ENCODE measurements at places on chromosomes 3 and 15.

DNA sequence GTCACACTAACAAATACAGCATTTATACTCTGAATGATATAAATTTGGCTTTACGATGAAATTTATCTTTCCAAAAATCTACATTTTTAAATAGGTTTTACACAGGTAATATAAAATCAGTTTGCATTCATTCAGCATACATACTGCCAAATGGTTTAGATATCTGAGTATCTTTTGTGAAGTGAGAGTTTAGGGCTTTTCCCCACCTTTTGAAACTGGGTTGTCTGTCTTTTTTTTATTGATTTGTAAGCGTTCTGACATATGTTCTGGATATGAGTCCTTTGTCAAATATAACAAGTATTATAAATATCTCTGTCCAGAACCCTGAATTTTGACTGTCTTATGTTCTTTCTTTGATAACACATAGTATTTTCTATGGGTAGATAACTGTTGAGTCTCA is 42.4 kb downstream of the GABPB1 start:
- no peak for DNase-seq

DNA sequence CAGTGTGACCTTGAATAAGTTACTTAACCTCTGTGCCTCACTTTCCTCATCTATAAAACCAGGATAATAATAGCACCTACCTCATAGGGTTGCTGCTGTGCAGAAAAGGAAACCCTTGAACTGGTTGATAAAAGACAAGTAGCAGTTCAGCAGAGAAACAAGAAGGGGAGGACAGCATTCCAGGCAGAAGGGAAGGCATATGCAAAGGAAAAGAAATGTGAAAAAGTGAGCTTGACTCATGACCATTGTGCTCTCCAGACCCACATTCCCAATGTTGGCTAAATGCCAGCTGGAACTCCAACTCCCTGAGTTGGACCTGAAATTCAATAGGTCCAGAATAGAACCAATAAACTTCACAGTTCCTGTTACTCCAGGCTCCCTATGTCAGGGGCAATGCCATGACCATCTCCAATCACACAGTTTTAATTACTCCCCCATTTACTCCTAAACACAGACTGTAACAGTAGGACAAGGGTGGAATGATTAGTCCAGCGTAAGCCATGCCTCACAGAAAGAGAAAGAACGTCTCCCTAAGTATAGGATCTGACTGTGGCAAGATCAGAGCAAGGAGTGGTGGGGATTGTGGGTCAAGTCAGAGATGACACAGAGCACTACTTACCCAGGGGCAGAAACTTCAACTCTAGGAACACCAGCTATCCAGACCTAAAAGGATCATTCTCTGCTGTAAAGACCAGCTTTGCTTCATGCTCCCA is 26.9 kb downstream of the PRKAR2A start:
- no peak for DNase-seq

DNA sequence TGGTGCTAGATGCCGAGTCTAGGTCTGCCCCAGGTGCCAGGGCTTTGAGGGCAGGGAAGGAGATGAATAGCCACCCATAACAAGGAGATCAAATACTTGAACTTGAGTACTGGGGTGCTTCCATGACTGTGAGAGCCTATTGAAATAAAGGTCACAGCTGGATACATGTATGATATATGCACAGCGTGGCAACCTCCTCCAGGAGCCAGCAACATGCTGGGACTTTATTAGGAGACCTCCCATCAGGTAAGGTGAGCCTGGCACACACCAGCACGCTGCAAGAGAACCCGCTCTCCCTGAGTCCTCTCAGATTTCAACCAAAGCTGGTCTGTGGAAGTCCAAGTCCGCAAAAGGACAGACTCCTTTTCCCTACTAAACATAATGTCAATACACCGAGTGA is 10.5 kb upstream of the HES1 start:
- DNase-seq = peak; percentile 91

GRCh38 chr15:35098737-35099136 is 13.6 kb upstream of the NANOGP8 start:
- DNase-seq = no peak

DNA sequence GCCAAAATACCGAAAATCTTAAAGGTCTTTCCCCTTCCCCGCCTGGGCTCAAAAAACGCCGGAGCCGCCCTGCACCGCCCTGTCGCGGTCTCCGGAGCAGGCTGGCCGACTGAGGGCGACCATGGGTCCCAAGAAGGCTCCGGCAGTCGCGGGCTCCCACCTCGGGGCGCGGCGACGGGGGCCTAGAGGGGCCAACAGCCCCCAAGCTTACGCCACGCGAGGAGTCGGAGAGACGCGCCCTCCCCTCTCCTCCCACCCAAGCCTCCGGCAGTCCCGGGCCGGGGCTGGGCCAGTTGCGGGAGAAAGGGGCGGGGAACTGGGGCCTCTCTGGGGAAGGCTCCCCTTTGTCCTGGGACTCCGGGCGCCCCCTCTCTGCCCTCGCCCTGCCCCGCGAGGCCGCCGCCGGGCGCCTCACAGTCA is 69.2 kb downstream of the GOLGA8B start:
- no peak for DNase-seq

- DNase-seq = no peak
Observed at GRCh38 chr3:48598323-48599076, 3.4 kb upstream of the COL7A1 start.

Measured in NCI-H2107 (cell line).